ENCODE measurements at places on chromosomes 3 and 15.
A peak's percentile ranks its signal among the peaks of the same experiment; 100 is the strongest.

DNA sequence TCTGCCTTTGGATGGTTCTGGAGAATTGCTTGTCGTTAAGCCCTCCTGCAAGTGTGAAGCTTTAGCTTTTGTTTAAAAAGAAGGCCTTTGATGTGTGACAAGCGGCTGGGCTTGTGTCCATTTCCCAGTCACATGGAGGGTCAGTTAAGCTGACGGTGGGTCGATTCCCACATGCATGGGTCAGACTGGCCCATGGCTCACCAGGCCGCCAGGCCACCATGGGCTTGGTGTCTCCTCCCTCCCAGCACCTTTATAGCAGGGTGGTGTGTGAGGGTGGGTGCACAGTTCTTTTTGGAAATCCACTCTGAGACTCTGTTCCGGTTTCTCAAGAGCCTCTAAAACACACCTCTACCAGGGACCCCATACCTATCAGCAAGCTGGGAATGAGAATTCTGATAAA lies 67.2 kb downstream of the SCN5A start:
- DNase-seq = no peak

DNA sequence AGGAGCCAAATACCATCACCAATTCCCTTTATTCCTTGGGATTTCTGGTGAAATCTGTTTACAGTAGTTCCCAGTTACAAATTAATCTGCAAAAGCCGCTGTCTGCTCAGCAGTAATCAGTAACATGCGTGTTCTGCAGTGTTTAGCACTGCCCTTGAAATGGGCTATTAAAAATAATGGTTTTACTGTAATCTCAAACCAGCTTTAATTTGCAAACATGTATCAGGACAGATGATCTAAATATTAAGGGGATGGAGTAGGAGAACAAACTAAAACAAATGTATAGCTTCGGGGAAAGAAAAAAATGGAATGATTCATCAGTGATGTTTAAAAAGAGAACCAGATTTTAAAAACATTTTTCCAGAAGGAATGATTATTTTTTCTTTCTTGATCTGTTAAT lies 513.2 kb downstream of the MECOM start:
- DNase-seq = peak; percentile 21

DNA sequence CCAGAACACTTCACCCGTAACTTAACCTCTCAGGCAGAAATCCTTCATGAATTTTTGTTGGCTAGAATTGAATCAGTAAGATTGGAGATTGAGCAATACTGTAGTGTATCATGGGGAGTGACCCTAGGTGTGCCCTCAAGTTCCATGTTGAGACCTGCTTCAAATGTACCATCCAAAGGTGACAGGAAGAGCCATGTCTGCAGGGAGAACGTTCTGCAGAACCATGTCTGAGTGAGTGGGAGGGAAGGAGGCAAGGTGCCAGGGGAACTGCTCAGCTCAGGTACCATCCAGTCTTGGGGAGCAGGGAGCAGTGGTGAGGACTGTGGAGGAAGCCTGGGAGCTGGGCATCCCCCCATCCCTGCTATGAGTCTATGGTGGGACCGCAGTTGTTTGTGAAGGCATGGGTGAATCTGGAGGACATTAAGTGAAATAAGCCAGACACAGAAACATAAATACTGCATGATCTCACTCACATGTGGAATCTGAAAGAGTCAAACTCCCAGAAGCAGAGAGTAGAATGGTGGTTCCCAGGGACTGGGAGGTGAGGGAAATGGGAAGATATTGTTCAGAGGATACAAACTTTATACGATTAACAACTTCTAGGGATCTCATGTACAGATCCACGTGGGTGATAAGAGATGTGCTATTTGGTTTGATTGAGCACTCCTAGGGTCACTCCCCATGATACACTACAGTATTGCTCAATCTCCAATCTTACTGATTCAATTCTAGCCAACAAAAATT lies 23.3 kb downstream of the CFAP161 start:
- DNase-seq = no peak

DNA sequence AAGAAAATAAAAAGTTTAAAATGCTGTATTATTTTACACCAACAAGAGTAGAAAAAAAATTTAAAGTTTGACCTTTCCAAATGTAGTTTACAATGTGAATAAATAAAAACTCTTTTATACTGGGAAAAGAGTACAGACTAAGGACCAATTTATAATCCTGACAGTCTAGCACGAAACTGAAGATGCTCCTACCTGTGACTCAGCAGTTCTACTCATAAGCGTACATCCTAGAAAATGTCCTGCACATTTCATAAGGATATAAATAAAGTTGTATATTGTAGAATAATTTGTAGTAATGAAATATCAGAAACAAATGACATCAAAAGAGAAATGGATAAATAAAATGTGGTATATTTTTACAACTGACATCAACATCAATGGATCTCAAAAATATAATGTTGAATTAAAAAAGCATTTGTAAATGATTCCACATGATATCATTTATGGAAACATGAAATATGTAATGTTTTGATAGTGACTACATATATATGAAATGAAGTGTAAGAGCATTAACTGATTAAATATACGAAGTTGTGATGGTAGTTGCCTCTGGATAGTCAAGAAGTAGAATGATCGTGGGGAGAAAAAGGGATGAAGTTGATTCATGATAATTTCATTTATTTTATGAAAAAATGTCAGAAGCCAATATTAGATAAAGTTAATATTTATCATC lies 161.3 kb upstream of the CBLB start:
- DNase-seq = no peak

GRCh38 chr15:38267421-38268022 lies 14.9 kb downstream of the SPRED1 start:
- no peak for DNase-seq

- DNase-seq = no peak
These were observed 7.5 kb upstream of the PLA2G4D start for GRCh38 chr15:42101861-42102260.

DNA sequence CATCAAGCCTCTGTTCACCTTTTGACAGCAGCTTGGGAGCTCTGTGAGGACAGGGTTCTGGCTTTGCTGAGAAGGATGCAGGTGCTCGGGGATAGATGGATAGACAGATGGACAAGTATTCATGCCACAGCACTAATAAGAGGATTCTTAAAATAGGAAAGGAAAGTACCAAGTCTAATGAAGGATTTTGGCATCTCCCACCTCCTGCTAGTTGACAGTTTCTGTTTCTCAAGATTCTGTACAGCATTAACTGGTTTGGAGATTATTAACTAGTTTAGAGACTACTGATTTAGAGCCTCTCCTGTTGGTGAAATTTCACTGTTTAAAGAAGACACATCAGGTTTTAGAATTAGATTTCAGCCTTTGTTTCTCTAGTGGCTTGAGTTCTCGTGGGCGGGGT lies 152.3 kb downstream of the CACNA1D start:
- DNase-seq = no peak

DNA sequence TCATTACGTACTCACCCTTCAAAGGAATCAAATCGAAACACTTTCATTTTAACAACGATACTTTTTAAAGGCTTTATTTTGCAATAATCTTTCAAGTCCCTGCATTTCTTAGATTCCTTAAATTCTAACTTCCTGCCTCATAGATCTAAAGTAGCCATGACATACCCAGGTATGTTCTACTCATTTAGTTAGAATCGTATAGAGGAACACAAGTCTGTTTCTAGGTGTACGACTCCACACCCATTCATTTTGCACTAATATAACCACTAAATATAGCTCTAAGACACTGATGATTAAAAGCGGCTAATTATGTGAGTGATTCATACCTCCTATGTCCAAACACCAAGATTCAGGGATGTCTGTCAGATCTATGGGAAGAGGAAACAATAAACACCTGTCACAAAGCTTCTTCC lies 1.3 kb downstream of the ATP13A3 start:
- no peak for DNase-seq

All from right kidney (tissue), 9 donors.